ENCODE measurements at places on chromosomes 6 and 20.

DNA sequence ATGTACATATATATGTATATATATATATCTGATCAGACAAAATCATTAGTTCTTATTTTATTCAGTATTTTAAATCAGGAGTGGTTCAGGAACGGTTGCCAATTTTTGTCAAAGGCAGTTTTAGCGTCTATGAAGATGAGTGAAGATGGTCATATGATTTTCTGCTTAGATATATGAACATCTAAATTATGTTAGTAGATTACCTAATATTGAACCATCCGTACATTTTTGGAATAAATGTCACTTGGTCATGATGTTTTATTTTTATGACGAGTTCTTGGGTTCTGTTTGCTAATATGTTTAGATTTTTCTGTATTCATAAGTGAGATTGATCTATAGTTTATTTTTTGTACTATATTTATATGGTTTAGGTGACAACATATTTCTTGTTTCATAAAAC, 3.3 kb downstream of the TMEM244 start:
- DNase-seq = no peak

DNA sequence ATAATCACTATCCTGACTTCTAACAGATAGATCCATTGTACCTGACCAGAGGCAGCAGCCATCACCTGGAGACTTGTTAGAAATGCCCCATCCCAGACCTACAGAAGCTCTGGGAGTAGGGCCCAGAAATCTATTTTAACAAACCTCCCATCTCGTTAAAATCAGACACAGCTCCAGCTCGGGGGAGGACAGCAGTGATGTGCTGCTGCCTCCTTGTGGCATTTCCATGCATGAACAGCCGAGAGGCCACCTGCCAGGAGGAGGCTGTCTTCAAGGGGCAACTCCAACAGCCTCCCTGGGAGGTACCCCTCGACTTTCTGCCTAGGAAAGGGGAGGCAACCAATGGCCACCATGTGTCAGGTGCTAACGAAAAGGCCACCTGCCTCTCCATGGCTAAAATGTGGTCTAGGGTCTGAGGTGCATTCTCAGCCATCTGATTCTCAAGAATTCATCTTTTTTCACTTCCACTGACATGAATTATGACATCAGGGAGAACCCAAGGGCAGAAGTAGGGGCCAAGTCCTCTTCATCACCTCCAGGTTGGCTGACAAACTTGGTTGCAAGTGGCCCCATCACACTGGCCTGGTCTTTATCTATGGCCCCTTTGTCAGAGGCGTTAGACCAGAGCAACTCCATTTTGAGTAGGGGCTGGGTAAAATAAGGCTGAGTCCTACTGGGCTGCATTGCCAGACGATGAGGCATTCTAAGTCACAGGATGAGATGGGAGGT, 12.2 kb upstream of the KCNK15 start:
- DNase-seq = no peak

- no peak for DNase-seq
Observed at GRCh38 chr20:57320358-57320757, 9.2 kb upstream of the SPO11 start.

DNA sequence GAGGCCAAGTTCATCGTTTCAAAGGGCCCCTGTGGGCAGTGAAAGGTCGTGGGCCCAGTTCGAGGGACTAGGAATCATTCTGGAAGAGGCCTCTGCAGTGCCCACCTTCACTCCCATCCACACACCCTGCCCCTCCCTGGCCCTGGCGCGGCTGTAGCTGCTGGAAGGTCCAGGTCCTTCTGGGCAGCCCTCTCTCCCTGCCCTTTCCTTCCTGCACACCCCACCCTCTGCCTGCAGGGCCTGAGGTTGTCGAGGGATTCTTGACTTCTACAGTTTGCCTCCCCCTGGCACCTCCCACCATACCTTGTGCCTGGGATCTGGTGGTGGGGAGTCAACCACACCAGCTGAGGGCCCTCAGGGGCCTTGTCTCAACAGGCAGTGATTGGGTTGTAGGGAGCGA, 4.5 kb upstream of the MYT1 start:
- DNase-seq = no peak

DNA sequence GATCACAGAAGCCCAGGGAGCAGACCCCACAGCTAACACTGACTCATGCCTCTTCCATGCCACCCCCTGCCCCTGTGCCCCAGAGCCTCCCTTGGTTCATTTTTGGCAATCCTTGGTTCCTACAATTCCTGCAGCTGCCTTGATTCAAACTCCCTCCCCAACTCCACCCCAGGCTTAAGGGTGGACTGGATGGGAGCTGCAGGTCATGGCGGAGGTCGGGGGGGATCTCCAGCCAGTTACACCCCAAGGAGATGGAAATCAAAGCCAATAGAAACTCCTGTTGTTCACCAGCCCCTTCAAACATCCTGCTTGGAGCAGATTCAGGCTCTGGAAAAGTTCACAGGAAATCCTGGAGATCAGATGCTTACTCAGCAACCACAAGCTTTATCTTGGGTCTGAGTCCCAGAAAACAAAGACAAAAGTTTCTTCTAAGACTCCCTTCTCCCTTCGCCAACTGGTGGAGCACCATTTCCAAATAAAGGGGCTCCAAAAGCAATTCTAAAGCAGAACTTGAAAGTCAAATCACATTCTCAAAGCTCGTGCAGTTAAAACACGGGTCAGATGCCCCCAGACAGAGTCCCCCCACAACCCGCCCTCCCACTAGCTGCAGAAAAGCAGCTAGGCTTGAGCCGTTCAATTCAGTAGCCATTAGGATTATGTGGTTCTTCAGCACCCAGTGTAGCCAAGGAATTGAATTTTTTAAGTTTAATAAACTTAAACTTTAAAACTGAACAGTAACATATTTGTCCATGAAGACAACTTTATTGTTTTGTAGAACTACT, 149.5 kb downstream of the ANKRD60 start:
- no peak for DNase-seq

GRCh38 chr20:56614196-56614595, 14.9 kb upstream of the TFAP2C start:
- no peak for DNase-seq

DNA sequence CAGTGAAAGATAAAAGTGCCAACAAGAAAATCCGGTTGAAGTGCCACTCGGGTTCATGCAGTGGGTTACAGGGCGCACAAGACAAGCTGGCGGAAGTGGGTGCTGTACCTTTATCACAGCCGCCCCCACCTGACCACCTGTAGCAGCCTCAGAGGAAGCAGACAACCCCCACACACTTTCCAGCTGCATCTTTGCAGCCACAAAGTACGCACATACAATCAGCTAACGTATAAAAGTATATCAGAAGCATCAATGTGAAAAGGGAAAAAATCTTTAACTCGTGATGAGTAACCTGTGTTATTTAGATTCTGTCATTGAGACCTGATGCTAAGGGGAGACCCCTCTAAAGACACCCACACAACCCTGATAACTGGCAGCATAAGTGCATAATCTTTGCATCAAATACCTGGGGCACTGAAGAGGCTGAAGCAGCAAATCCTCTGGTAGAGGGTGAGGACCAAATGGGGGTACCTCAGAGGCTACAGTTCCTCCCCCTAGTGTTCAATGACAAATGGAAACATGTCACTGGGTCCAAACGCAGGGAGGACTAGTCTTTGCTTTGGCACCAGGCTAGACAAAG, 22.1 kb downstream of the BACH2 start:
- DNase-seq = peak; percentile 81

GRCh38 chr6:129448965-129449364, 261.0 kb downstream of the ARHGAP18 start:
- DNase-seq = no peak

DNA sequence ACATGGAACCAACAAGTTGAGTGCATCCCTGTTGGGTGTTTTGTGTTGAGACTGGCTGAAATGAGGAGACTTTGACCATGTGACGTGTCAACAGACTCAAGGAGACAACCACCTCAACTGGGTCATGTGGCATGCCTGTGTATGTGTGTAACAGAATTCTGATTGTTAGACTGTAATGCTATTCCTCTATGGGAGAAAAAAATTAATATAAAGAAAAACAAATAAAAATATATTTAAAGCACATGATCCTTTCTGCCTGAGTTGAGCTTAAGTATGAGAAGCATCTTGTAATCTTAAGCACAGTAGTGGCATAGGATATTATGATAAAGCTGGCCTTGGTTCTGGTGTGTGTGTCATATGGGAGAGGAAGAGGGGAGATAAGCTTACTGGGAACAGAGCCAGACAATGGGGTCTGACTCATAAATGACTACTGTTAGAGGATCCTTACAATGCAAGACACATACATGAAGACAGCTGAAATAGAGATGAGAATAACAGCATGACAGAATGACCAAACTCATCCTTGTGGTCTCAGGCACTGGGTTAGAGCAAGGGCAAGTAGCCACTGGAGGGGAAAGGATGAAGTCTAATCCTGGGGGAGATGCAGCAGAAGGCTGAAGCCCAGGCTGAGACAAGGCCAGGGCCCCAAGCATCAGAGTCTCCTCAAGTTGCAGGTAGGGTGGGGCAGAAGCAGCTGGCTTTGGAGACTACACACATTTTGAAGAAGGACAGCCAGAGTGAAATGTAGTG, 9.2 kb downstream of the TP53INP2 start:
- DNase-seq = no peak

- DNase-seq = no peak
Observed at GRCh38 chr6:43940393-43941087, 170.5 kb downstream of the VEGFA start.

- DNase-seq = no peak
Observed at GRCh38 chr6:142907544-142907943, 37.4 kb downstream of the HIVEP2 start.

- no peak for DNase-seq
Observed at GRCh38 chr20:50237349-50237748, 46.7 kb downstream of the CEBPB start.

- DNase-seq = no peak
Observed at GRCh38 chr6:89212472-89212871, 4.7 kb downstream of the GABRR1 start.

GRCh38 chr6:52049252-52050050, 38.0 kb downstream of the PKHD1 start:
- DNase-seq = no peak

DNA sequence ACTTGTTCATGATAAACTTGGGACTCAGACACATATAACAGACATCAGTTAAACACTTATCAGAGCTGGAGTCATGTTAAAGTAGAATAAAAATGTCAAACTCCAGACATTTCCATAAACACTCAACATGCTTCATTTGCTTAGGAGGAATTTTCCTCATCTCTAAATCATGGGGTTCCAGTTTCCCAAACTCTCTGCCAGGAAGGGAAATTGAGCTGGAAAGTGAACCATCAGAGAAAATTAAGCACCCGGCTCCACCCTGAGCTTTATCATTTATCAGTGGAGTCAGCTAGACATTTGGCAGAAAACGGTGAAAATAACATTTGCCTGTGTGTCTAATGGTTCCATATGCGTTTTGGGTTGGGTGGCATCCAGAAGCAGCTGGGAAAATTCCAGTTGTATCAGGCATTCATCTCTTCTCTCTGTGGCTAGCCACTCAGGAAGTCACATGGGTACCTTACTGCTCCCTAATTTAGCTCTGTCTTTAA, 25.3 kb upstream of the ZNFX1 start:
- DNase-seq = no peak

DNA sequence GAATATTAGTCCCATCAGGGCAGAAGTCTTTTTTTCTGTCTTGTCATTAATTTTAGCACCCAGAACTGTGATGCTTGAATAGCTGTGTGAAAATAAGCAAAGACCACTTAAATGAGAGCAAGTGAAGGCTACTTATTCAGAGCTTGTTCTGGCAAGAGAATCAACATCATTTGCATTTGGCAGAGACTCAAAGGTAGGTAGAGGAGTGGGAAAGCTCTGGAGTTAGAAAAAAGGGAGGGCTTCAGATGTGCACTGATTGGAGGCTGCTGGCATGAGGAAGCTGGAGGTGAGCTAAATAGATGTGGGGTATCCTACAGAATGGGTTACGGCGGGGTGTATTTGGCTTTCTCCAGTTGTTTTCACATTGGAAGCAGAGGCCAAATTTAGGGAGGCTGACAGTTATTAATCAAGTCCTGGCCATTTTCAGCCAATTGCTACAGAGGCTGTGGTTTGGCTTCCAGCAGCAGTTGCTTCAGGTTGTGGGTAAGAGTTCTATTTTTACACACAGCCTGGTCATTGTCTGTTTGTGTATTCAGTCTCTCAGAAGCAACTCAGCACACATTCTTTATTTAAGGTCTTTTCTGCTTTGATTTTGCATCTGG, 254.3 kb downstream of the BTBD3 start:
- no peak for DNase-seq

DNA sequence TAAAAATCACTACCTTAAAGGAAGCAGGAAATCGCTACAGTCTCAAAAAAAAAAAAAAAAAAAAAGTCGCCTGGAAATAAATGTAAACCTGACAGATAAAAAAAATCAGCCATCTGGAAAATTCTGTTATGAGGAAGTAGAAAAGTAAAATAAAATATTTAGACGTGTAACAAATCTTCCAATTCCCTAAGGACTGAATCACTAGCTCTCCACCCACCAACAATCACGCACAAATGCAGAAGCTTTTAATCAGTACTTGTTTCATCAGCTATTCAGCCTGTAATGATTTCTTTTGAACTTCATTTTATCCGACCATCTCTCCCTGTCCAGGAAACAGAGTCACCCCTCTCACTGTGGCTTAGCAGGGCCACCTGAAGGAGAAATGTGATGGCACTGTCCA, 59.0 kb downstream of the SLC23A2 start:
- DNase-seq = no peak

DNA sequence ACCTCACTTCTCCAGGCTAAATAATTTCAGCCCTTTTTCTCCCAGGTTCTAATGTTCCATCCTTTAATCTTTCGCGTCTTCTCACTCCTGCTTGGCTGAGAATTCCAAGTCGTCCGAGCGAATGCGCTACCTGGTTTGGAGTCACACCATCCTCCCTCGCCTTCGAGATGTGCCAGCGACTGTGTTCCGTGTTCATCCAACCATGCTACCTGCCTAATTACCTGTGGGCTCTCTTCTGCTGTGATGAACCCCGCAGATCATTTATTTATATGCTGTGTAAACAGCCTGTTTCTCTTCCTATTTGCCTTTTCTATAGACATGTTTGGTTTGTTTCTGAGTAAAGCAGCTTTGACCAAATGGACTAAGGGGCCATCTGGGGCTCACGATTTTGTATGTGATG, 83.5 kb upstream of the TMEM181 start:
- DNase-seq = no peak
